ENCODE measurements at places on chromosomes 1 and 21.

DNA sequence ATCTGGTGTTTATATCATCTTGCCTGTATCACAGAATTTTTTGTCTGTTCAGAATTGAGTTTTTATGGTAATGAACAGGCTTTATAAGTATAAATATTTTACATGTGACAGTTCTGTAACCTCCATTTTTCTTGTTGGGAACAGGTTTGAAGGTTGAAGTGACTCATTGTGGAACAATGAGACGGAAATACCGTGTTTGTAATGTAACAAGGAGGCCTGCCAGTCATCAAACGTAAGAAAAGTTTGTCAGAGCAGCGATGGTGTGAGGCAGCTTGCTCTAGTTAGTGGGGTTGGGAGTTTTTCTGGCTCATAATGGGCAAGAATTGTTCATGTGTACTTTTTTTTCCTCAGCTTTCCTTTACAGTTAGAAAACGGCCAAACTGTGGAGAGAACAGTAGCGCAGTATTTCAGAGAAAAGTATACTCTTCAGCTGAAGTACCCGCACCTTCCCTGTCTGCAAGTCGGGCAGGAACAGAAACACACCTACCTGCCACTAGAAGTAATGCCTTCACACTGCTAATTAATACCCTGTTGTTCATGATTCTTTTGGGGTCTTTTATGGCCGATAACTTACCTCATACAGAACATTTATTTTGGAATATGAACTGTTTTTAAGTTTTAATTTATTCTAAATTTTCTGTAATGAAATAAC is 75.2 kb upstream of the TEKT2 start:
- DNase-seq = peak; percentile 37

- DNase-seq = peak; percentile 30
Observed at GRCh38 chr21:46503922-46504550, 45.3 kb downstream of the DIP2A start.

DNA sequence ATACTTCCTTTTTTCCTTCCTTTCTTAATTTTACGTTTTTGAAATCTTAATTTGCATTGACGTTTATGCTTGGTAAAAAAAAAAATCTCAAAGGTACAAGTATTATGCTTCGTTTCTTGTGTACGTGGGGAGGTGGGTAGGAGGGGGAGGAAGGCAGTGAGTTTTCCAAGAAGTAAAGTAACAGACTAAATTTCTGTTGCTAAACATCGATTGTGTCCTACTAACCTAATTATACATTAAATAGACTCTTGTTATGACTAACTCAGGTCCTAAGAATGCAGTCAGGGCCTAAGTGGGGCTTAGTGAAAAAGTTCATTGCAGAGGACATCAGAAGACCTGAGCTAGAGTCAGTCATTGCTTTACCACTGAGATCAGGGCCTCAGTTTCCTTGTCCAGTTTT is 17.5 kb downstream of the NEK7 start:
- DNase-seq = peak; percentile 40

- DNase-seq = no peak
Observed at GRCh38 chr1:206037581-206037980, 13.9 kb upstream of the CTSE start.

GRCh38 chr1:166814611-166815010 is 24.7 kb upstream of the POGK start:
- DNase-seq = no peak

GRCh38 chr1:227320476-227320875 is 2.2 kb upstream of the CDC42BPA start:
- no peak for DNase-seq

- DNase-seq = peak; percentile 55
Observed at GRCh38 chr1:37556712-37557196, at the start of gene DNALI1. TSS of gene DNALI1 (plus strand) at chr1:37556940. CDS start at chr1:37556995, 55 bp downstream.

DNA sequence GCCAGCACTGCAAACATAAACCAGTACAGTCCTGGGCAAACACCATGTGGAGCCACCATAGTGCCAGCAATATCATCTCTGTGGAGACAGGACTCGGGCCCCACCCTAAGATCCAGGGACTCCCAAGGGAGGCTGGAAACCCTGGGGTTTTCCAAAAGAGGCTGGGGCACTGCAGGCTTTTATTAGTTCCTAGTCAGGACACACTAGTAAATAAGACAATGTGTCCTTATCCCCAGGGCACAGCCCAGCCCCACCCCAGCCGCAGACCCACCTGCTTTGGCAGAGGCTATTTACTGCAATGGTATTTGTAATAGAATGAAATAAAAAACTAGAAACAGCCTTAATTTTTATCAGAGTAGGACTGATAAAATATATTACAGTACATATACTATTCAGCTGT is 486 bp upstream of the GJB3 start:
- no peak for DNase-seq

- no peak for DNase-seq
Observed at GRCh38 chr1:212293579-212293978, 8.4 kb downstream of the PPP2R5A start.

DNA sequence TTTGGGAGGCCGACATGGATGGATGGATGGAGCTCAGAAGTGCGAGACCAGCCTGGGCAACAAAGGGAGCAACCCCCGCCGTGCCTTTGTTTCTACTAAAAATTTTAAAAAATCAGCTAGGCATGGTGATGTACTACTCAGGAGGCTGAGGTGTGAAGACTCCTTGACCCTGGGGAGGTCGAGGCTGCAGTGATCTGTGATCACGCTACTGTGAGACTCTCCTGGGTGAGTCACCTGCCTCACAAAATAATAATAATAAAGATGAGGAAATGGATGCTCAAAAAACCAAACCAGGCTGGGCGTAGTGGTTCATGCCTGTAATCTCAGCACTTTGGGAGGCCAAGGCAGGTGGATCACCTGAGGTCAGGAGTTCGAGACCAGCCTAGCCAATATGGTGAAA is 19.2 kb downstream of the DSTYK start:
- DNase-seq = no peak

GRCh38 chr1:227855687-227856086 is 40.2 kb downstream of the PRSS38 start:
- no peak for DNase-seq

- DNase-seq = no peak
Observed at GRCh38 chr1:223011505-223011856, 131.6 kb downstream of the TLR5 start.

- DNase-seq = no peak
Observed at GRCh38 chr21:36260802-36261201, 59.2 kb upstream of the MORC3 start.

DNA sequence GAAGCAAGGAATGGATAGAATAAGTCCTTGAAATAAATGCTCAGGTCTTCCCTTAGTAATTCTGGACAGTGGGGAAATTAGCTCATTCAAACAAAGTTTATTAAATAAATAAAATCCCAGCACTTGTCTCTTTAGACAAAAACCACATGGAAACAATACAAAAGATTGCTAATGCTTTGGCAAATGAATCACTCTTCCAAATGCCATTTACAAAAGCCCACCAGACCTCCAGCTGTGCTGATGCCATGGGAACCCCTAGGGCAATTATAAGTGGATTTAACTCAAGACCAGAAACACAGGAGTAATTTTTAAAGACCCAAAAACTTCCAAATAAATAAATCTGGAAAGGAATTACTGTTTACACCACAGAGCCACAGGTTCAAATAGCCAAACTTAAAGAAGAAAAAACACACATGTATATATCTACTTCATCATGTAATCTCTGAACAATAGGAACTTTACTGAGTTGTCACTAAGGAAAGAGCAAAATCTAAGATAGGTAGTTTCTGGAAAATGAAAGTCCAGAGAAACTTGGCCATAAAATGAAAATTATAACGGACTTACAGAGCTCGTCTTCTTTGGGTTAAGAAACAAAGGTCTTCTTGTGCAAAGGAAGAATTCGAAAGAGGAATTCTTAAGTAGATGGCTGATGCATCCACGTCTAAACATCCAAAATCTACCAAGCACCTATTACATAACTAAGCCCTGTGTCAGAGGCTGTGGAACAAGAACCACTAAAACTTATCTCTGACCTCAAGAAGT is 399.4 kb downstream of the SMYD3 start:
- no peak for DNase-seq

DNA sequence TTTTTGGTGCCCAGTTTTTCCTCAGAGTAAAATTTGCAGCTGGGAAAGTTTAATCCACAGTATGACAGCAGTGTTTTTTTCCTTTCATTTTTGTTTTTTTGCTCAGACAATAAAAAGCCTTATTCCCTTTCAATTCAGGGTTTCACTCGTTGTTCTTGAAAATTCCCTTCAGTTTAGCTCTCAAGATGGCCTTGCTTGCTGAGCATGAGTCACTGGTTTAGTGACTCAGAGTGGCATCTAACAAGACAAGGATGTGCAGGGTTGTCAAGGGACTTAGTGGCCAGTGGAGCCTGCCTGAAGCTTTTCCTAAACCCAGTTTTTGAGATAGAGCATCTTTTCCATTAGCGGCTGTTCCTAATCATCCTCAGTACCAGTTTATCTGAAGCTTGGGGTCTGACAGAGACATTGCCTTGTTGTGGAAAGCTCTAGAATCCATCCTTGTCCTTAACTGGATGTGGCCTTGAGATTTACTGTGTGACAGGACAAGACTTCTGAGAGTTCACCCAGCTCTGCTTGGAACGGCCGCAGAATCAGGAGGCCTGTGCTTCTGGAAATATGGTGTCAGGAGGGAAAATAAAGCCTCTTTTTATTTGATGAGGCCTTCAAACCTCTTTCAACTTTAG is 48.4 kb upstream of the DNAJC6 start:
- DNase-seq = peak; percentile 60

DNA sequence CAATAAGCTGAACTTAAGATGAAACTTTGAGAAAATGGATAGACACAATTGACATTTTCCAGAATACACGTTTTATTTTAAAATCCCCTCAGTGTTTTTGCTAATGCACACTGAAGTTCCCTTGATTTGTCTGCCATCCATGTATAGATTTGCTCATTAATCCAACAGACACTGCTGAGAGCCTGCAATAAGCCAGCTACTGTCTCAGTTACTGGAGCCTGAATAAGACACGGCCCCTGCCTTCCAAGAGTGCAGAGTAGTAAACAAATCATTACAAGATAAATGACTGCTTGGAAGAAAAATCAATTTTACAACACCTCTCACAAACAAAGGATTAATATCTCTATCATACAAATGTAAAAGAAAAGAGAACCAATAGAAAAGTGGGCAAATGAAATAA is 130.1 kb downstream of the TLR5 start:
- no peak for DNase-seq
